Activated T-cell treated with anti-CD3 and anti-CD28 coated beads, Interleukin-2, amount 50 U/mL, for 4 hours (primary cell): ENCODE measurements at places on chromosomes 12 and 14. TPM values are rescaled to one million over a fixed set of nuclear protein-coding genes. Genes with fewer than 3 reads are reported as not detected.

DNA sequence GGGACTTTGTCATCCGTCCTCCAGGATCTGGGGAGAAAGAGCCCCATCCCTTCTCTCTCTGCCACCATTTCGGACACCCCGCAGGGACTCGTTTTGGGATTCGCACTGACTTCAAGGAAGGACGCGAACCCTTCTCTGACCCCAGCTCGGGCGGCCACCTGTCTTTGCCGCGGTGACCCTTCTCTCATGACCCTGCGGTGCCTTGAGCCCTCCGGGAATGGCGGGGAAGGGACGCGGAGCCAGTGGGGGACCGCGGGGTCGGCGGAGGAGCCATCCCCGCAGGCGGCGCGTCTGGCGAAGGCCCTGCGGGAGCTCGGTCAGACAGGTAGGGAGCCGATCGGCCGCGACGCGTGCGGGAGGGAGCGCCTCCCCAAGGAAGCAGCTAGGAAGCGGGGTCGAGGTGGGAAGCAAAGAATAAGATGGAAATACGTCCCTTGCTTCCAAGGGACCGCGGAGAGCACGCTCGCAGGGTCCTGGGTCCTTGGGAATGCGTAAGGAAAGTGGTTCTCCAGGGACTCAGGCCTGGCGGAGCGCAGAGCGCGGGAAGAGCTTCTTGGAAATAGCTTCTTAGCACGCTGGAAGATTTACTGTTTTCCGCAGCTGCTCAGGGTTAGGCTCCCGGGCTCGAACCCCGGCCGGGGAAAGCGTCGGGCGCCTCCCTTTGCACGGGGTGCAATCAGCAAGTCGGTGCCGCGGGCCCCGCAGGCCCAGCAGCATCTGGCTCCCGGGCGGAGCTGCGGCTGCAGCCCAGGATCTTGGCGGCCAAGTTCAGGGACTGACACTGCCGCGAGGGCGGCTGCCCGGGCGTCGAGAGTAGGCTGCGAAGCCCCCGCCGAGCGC, 457 bp downstream of the SOCS2 start:
- DNase-seq: peak; percentile 15

DNA sequence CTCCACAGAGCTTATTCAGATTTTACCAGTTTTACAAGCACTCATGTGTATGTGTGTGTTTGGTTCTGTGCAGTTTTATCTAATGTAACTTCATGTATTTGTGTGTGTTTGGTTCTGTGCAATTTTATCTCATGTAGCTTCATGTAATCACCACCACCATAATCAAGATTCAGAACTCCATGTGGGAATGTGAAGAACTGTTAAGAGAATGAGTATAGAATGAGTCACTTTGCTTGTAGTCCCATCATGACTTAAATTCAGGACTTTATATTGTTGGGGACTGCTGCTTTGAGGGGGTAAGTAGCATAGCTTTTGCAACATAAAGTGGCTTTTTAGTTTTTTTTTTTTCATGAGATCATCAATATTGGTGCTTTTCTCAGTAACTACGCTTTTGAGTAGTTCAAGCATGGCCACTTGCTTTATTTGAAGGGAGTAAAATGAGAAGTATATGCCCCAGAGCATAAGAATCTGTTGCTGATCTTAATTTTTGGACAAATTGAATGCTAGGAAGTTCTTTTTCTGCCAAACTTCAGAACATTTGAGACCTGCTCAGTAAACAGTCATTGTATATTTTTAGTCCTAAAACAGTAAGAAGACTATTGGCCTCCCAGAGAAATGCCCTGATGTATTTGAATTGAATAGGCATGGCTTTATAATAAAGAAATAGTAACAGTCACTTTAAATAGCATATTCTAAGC, 28.8 kb downstream of the PROX2 start:
- DNase-seq: no peak

DNA sequence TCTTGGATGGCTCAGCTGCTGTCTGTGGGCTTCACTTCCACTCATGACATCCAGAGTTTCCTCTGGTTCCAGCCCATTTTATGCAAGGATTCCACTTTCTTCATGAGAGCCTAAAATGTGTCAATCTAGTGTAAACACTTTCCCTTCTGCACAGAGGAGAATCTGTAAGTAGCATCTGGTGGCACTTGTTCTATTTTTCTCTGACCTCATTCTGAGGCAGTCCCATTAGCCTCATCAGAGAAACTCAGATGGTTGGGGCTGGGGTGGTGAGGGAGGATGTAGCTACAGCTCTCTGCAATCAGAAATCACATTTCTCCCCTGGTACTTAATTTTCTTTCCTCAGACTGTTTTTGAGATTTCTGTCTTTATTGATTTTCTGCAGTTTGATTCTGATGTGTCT, 81.6 kb downstream of the PRMT8 start:
- DNase-seq: no peak

GRCh38 chr14:99316281-99317163, 44.5 kb upstream of the BCL11B start:
- DNase-seq: no peak

- DNase-seq: no peak
Measured at GRCh38 chr12:2958432-2959191, 585 bp upstream of the TEAD4 start.

DNA sequence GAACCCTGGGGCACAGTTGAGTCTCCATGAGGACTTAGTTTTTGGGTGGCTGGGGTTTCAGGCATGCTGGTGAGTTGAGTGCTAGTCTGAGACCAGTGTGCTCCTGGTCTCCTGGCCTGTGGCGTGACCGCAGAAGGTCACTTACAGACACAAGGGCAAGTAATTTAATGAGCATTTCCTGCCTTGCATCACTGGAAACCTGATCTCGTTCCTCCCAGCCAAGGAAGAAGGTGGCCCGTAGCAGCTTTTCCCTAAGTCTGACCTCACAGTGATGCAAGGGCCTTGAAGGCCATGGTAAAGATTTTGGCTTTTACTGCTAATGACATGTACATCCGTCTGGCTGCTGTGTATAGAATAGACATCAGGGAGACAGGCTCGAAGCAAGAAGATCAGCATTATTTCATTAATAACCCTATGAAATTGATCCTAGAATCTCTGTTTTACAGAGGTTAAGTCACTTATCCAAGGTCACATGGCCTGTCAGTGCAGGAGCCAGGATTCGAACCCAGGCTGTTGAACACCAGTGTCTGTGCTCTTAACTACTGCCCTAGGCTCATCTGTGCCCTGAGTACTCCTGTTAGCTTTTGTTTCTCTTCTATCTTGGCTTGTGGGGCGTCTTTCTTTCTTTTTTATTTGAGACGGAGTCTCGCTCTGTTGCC, 4.6 kb downstream of the TMEM120B start:
- DNase-seq: no peak

DNA sequence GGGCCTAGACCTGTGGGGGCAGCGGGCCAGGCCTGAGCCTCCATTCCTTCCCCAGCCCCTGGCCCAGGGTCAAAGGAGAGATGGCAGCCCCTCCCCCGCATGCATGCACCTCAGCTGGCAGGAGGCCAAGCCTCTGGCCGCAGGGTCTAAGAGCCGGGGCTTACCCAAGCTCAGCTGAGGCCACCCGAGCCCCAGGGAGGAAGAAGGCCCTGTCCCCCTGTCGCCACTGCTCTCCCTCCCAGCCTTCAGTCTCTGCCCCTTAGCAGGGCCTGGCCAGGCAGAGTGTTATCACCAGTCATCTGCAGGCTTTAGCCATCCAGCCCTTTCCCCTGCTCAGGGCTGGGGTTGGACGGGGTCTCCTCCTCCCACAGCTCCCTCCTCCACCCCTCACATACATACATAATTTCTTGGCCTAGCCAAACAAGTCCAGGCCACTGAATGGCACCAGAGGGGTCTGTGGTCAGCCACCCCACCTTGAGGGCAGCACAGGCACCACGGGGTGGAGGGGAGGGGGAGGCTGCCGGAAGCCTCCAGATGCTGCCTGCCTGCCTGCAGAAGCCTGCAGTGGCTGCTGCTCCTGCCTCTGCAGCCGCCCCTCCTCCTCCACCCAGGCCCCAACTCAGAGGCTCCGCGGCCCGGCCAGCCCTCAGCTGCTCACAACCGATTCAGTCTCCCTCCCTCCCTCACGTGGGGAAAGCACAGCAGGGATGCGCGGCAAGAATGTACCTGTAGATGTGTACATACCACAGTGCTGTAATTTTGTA, 22.8 kb downstream of the RAB35 start:
- DNase-seq: no peak

- DNase-seq: no peak
Measured at GRCh38 chr14:75013290-75013689, 10.6 kb downstream of the EIF2B2 start.

DNA sequence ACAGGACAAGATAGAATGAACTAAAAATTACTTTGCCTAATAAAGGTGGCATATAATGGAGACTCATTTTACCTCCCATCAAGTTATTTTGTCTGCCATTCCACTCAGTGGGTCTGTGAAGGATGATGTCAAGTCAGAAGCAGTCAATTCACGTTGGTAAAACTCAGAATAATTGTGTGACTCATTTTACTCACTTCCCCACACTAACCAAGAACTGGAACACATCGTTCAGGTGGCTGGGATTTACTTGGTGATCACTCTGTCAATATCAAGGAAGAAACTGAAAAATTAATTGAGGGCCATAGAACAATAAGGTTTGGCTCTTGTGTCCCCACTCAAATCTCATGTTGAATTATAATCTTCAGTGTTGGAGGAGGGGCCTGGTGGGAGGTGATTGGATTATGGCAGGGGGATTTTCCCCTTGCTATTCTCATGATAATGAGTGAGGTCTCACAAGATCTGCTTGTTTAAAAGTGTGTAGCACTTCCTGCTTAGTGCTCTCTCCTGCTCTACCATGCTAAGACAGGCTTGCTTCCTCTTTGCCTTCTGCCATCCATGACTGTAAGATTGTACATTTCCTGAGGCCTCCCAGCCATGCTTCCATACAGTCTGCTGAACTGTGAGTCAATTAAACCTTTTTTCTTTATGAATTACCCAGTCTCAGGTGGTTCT, 35.7 kb upstream of the GTF2A1 start:
- no peak for DNase-seq

GRCh38 chr14:93619176-93619793, 169.0 kb downstream of the PRIMA1 start:
- DNase-seq: no peak

DNA sequence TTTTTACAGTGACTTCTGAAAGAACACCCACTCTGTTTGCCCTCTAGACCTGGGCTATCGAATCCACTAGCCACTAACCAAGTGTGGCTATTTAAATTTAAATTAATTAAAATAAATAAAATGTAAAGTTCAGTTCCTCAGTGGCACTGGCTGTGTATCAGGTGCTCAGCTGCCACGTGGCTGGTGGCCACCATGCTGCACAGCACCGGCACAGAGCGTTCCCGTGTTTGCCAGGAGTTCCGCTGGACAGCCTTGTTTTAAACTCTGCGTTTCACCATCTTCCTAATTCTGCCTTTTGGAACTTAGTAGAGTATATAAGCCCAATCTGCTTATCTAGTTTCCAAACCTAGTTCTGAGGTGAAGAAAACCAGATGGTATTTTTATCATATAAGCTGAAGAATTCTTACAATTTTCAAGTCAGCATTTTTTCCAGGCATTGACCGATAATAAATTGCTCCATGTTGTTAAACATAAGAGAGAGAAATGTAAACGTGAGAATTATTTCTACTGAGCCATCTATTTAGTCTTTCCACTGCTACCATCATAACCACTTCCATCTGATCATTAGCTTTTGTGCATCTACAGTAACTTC, 339.0 kb downstream of the CACNA1C start:
- no peak for DNase-seq

DNA sequence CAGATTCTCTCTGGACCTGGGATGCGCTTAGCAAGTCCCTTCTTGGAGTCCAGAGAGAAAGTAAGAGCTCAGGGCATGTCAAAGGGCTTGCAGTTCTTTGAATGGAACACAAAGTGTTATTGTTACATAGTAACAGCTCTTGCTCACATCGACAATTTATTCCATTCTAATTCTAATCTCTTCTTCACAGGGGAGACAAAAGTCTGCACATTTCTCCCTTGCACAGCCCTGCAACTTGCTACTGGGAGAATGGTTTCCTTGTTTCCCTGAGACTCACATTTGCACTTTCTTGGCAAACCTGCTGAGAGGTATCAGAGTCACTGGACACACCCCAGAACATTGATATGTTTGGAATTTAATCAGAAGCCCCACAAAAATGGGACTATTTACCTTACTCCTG, 209.9 kb upstream of the IGF1 start:
- DNase-seq: no peak

GRCh38 chr12:66217342-66217917, 28.4 kb downstream of the IRAK3 start:
- DNase-seq: no peak

DNA sequence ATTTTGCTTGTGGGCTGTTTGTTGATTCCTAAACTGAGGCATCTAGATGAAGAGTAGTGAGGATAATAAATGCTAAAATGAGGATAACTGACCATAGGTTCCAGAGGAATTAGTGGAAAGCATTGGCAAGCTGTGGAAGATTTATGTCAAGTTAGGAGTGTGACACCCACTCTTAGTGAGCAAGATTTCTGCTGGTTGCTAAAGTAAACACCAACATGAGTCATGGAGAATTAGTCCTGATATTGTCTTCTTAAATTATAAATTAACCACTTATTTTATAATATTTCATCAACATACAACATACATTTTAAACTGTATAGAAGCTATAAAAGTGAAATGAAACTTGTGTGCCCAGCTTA, 328.2 kb downstream of the RPL10L start:
- DNase-seq: no peak

DNA sequence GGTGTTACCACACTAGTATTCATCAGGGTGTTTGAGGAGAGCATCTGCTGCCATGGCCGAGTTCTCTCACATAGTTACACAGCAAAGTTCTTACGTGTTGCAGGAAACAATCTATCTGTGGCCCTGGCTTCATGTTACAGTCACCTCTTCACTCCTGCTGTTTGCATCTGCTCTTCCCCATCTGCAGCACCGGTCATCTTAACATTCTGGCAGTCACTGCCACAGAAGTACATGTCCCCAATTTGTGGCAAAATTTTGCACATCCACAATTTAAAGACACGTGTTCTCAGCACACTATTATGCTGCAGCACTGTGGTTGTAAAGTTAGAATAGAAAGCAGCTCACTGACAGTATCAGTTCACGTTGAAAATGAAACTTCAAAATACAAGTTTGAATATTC, 23.2 kb downstream of the MAPK1IP1L start:
- DNase-seq: no peak

- no peak for DNase-seq
Measured at GRCh38 chr12:124481772-124482566, 85.4 kb downstream of the NCOR2 start.

- DNase-seq: no peak
Measured at GRCh38 chr14:44149597-44149996, 357.5 kb downstream of the FSCB start.

DNA sequence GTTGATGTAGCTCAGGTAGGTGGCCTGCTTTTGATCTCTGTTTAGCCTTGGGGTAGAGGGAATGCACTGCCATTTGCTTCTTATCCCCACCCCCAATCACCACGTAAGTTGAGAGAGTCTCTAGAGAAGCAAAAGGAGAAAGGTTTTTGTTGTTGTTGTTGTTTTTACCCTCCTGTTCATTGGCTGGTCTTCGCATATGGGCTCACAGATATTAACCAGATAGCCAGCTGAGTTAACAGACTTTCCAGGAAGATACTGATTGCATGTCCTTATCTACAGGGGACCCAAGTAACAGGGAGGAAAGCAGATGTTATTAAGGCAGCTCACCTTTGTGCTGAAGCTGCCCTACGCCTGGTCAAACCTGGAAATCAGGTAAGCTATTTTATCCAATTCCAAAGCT, 2.9 kb downstream of the PA2G4 start:
- no peak for DNase-seq

The TUNAR gene
- total RNA-seq: not detected

The ANKRD33 gene
- total RNA-seq: not detected

The PLEKHD1 gene
- 0.16 TPM for total RNA-seq

The GLT8D2 gene
- not detected for total RNA-seq

The STAB2 gene
- not detected for total RNA-seq

The ETV6 gene
- total RNA-seq: 46.7 TPM

The DAO gene
- total RNA-seq: not detected

The NFATC4 gene
- total RNA-seq: 0.38 TPM
